ENCODE measurements at places on chromosomes 5 and 9.

DNA sequence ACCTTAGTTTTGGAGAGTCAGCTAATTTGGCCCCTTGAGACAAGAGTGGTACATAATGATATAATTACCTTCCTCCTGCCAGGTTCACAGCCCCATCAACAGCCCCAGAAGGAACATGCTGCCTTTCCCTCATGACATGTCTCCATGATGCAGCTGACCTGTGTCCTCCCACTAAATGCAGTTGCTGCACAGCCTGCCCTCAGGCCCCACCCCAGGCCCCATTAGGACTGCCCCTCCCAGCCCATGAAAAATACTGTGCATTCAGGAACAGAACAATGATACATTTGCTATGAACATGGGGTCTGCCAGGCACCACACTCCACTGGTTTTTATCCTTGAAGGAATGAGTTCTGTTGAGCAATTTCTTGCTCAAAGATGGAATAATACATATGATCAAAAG, 176.4 kb downstream of the C5orf15 start:
- no peak for DNase-seq

DNA sequence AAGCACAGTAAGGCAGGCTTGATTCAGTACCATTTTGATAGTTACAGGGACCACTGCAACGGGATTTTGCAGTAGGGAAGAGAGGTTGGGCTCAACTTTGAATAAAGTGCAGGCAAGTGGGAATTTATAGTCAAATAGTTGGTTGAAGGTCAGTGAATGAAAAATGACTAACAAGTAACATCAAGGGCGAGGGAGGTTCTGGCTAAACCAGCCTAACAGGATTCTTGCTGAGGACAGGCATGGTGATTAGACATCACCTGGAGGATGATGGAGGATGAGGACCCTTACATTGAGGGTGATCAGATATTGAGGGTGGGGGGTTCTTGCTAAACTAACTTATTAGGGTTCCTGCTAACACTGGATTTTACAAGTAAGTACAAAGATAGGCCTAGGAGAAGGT, 66.1 kb upstream of the SMC5 start:
- DNase-seq: no peak

DNA sequence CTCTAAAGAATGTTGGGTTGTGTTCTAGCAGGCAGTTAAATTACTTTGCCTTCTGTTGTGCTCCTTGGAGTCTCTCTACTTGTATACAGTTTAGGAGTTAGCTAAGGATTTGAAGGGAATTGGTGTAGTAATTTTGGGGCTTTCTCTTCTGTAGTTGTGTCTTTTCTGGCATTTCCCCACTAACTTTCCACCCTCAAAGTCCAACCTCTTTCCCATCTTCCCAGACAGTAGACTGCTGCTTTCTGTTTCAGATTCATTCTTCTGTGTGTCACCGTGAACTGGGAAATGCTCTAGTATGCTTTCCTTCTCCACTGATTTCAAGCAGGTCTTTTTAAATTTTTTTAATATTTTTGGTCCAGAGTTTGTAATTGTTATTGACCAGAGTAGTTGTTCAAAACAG, 4.5 kb upstream of the ANGPTL2 start:
- DNase-seq: no peak

- no peak for DNase-seq
These were observed 52.5 kb upstream of the ZBTB43 start for GRCh38 chr9:126752376-126752775.

GRCh38 chr9:1272488-1272887, 222.3 kb downstream of the DMRT2 start:
- no peak for DNase-seq

DNA sequence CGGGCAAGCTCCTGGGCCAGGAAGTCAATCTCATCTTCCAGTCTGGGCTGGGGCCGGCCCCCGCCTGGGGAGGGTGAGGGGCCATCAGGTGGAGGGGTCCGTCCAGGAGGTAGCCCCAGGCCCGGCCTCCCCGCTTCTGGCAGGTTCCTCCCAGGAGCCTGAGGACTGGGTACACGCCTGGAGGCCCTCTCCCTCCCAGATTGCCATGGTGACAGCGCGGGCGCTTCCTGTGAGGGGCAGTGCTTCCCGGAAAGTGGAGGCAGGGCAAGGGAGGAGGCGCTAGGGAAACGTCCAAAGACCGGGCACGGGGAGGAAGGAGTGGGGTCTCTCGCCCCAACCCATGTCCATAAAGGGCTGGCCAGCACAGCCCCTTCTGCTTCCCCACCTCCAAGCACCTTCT, 4.9 kb downstream of the NPDC1 start:
- no peak for DNase-seq

- no peak for DNase-seq
These were observed 49.0 kb upstream of the IRX4 start for GRCh38 chr5:1931604-1932231.

GRCh38 chr5:113367586-113367985, 67.2 kb downstream of the TSSK1B start:
- no peak for DNase-seq

GRCh38 chr5:142176255-142176654, 67.7 kb downstream of the NDFIP1 start:
- no peak for DNase-seq

- no peak for DNase-seq
These were observed 732 bp downstream of the PBX3 start for GRCh38 chr9:125747765-125748445.

DNA sequence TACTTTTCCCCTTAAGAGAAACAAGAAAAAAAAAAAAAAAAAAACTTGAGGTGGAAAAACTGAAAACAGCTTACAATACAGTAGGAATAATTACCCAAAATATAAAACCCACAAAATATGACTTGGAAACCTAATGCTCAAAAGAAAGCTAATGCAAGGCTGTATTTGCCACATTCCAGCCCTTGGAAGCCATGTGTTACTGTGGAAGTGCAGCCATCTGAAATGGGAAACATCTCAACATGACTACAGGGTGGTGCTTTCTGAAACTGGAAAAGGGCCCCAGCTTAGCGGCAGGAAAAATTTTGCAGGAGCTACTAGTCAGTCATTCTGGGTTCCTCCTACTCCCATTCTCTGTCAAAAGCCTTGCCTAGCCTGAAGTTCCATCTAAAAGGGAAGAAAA, 20.4 kb downstream of the CDK5RAP2 start:
- no peak for DNase-seq

- no peak for DNase-seq
These were observed 26.6 kb downstream of the COL23A1 start for GRCh38 chr5:178563621-178564020.

- no peak for DNase-seq
These were observed 1.1 kb downstream of the FKBP15 start for GRCh38 chr9:113219969-113220368.

DNA sequence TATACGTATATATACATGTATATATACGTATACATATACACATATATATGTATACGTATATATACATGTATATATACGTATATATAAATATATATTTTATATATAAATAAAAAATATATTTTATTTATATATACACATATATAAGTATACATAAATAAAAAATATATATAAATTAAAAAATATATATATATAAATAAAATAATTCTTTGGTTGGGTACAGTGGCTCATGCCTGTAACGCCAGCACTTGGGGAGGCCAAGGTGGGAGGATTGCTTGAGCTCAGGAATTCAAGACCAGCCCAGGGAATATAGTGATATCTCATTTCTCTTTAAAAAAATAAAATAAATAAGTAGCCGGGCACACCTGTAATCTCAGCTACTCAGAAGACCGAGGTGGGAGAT, 155.0 kb downstream of the CDC42SE2 start:
- DNase-seq: no peak

- no peak for DNase-seq
These were observed 88.9 kb upstream of the RANBP3L start for GRCh38 chr5:36390640-36391039.

GRCh38 chr5:53785924-53786323, 225.5 kb downstream of the NDUFS4 start:
- DNase-seq: no peak

DNA sequence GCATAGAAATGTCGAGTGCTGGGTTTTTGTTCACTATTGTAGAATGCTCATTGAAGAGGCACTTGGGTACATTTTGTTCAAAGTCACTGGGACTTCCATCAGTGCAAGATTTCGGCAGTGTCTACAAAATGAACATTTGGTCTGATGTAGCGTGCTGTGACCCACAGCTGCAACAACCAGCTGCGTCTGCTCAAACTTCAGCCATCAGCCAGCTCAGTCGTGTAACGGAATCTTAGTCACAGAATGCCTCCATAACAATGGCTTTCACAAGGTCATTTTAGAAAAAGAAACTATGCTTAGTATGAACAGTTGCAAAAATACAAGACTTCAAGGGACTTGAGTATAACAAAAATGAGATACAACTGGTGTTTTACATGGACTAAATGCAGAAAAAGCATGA, 828.1 kb upstream of the GRAMD2B start:
- DNase-seq: no peak

DNA sequence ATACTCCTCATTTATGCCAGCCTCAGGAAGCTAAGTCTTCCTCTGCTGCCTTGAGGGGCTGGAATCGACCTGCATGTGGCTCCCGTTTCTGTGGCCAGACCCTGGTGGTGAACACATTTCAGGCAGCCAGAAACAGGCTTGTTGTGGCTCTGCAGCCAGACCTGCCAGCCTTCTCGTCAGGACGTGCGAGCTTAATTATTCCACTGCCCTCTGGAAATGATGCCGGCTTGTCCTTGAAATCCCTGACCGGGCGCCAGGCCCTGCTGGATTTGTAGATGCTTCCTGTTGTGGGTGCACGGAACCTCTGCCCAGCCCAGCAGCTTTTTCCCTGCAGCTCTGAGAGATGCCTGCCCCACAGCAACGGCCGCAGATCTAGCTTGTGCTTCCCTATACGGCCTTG, 41.6 kb downstream of the PDZD2 start:
- DNase-seq: no peak

DNA sequence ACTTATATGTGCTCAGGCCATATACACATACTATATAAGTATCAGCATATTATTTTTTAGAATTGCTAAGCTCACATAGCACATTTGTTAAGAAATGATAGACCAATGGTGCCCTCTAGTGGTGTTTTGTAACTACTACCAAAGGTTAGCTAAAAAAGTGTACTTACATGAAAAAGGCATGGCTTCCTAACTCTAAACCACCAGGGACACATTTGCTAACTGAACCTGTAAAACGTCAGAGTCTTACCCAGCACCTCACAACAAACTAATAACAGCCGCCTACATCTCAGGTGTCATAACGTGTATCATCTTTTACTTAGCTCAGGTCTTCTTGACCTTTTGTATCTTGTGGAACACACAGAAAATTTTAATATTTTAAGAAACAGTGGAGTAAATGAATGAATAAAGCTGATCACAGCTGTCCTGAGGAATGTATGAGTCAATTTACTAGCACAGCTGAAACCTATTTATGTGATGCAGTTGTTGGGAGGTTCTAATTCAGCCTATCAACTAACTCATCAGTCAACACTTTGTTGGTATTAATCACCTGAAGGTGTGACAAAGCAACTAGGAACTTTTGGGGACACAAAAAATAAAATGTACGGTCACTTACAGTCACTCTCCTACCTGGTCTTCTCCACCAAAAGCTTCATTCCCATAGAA, 72.9 kb downstream of the BAAT start:
- DNase-seq: peak; percentile 84

DNA sequence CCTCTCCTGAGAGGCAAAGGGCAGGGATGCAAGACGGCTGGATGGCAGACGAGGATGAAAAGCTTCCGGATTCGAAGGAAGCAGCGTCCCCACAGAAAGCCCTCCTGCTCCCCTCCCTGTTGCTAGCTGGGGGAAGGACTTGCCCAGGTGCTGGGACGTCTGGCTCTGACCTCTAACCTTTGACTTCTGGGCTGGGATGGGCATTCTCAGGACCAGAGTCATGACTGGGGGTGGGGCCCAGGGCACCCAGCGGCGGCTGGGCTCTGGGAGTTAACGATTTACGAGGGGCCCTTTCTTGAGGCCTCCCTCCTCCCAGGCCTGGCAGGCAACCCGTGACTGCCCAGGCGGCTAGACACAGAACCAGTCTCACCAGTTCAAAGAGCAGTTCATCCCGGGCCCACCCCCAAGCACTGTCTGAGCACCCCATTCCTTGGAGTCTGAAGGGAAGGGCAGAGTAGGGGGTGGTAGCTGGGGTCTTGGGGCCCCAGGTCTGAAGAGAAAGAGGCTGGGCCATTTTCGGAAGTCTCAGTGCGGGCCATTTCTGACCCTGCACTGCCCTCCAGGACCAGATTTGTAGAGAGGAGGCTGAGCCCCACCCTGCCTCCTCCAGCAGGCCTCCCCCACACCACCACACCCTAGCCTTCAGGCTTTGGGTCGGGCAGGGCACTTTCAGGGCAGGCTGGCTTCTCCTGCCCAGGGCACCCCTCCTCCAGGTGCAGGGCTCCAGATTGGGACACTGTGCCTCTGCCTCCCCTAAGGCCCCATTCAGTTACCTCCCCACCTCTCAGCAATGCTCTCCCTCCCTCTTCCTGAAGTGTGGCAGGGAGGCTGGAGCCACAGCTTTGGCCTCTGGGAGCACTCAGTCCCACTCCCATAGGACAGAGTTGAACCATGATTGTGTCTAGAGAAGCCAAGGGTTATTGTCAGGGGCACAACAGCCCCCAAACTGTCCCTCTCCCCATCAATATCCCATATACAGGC, 5.0 kb upstream of the CXXC5 start:
- DNase-seq: no peak

DNA sequence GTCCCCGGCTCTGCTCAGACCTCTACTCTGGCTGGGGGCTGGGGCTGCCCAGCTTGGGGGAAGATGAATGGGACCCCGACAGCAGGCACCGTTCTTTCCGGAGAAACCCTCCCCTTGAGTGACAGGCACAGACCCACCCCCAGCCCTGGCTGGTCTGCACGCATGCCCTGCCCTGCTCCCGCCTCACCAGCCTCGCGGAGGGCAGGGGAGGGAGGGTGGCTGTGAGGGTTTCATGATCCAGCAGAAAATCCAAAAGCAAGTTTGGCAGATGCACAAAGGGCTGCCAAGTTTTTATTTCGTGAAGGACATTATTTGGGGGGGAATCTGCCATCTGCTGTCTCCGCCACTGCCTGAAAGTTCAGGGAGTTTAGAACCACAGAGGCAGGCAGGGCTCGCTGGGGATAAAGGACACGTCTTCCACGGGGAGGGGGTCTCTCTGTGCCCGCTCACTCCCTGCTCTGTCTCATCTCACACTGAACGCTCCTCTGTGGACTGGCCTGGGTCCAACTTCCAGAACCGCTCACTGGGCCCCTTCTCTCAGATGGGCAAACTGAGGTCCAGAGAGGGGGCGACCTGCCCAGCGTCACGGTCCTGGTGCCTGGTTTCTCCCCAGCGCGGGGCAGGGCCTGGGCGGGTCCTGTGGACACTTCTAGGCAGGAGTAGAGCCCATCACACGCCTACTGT, 92.9 kb downstream of the RXRA start:
- DNase-seq: no peak

DNA sequence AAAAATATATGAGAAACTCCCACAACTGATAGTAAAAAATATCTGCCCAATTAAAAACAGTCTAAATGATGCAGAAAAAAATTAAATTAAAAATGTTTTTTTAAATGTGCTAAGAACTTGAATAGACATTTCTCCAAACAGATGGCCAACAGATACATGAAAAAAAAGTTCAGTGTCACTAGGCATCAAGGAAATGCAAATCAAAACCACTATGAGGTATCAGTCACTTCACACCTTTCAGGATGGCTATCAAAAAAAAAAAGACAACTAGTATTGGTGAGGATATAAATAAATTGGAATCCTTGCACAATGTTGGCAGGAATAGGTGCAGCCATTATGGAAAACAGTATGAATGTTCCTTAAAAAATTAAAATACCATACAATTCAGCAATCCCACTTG, 16.6 kb downstream of the ZNF131 start:
- no peak for DNase-seq
